Renal cortical epithelial cell (primary cell): ENCODE measurements at places on chromosomes 3 and 15.

DNA sequence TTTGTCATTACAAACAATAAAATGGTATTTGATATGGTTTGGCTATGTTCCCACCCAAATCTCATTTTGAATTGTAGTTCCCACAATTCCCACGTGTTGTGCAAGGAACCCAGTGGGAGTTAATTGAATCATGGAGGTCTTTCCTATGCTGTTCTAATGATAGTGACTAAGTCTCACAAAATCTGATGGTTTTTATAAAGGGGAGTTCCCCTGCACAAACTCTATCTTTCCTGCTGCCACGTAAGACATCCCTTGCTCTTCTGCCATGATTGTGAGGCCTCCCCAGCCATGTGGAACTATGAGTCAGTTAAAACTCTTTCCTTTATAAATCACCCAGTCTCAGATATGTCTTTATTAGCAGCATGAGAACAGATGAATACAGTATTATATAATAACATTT lies 15.4 kb upstream of the AADAC start:
- DNase-seq = peak; percentile 54

- no peak for DNase-seq
Measured at GRCh38 chr15:42403389-42403788, 44.1 kb downstream of the CAPN3 start.

DNA sequence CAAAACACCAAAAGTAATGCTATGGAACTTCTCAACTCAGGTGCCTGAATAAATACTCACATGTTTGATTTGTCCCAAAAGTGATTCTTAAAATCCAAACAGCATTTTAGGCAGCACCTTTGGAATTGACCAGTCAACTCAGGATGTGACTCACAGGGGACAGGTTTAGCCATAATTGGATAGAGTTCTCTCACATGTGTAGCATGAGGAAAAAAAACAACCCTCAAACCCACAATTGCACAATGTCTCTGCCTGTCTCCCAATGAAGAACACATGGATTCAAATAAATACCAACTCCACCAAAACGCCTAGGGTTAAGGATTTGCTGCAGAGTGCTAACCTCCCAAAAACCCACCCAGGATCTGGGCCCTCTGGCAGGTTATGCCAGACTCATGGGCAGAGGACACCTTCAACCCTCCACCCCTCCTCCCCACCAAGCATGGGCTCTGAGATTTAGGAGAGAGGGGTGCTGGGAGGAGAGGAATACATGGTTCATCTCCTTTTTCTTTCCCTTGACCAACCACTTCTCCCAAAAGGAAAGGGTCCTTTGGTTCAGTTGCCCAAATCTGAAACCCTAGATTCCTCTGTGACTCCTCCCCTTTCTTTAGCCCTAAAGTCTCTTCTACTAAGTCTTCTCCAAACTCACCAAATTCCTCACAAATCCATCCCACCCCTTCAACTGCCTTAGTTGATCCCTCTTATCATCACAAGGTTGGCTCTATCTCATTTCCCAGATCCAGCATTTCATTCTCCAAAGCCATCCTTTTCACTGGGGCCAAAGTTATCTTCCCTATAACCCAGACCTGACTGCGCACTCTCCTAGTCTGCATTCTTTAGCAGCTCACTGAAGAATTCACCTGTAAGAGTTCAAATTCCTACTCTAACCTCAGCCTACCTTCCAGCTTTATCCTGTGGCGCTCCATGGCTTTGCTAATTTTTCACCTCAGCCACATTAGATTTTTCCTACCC lies 7.7 kb downstream of the RYK start:
- DNase-seq = peak; percentile 94

DNA sequence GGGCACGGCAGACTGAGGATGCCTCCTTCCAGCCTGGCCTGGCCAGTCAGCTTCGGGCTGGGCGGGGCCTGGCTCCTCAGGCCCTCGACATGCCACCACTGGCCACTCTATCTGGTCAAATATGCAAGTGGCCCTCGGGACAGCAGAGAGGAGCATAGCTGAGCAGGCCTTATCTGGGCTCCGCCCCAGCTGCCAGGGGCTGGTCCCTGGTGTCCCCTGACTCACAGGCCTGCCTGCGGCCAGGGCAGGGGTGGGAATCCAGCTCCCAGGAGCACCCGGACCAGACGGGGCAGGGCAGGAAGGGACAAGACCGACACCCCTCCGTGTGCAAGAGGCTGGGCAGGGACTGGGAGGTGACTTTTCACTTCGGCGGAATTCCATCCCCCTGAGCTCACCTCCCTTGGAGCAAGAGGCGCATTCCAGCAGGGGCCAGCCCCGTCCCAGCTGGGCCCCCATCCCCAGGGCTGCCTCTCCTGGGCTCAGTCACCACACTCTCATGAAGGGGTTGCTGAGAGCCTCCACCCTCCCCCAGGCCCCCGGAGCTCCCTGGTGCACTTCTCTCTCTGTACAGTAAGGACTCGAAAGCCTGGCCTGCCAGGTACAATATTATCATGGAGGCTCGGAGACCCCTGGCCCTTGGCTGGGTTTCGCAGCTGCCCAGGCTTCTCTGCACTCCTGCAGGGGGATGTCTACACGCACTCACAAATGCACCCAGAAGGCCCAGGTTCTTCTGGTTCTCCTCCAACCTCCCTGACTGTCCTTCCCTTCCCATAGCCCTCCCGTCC lies 29.5 kb downstream of the WNT7A start:
- DNase-seq = peak; percentile 76

DNA sequence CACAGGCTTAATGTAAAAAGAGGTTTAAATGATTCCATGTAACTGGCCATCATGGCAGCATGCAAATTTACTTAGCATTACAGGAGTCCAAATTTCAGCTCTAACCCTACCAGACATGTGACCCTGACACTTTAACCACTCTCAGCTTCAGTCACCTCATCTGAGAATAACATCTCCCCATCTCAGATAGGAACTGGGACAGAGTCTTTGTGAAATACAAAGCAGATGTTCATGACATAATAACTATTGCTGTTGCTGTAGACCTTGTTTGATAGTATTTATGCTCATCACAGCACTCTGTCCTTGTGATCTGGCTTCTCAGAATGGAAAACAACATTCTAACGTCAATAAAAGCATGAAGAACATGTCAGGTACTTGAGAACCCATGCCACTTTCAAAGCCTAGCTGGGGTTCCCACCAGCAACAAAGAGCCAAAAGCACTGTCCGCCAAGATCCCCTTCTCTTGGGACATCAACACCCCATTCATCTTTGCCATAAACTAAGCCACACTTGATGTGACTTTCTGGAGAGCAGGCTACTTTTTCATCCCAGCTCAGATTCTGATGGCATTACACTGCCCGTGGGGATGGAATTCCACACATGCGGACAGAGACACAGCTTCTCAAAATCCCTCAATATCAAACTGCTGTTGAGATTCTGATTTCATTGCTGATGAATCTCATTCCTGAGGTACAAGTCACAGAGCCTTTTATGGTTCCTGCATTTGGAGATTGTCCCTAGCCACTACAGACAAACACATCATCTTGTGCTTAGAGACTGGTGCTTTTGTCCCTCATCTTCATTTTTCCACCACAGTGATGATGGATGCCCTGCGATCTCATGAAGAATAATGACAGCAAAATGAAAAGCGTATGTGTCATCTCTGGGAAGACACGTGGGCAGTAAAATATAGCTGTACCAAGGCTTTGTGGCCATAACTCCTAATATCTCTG lies 202.7 kb downstream of the TNIK start:
- DNase-seq = no peak

GRCh38 chr3:170205302-170205701 lies 16.9 kb upstream of the PRKCI start:
- no peak for DNase-seq

DNA sequence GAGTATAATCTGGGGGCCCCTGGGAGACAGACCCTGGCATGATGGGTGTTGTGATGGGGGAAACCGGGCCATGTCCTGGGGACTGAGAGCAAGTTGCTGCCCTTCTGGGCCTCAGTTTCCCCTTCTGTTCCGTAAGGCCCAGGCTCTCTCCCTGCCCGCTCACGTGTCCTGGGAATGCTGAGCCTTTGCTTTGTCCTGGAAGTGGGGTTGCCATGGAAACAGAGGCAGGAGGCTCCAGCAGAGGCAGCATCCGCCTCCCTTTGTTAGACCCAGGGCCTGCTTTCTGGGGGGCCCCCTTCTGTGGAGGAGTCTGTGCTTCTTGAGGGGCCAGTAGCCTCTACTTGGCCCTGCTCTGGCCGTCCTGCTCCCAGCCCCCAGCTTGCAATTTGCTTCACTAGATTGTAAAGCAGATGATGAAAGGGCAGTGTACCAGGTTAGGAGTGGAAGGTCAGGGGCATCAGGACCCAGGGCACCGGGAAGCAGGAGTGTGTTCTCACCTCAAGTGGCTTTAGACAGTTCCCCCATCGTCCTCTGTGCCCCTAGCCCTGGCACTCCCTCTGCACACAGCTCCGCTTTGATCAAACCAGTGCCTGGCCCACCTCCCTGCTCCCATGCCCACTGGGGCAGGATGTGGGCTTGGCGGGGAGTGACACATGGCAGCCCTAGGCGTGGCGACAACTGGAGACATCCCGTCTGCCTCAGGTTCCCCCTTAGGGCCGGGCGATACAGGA lies 105.6 kb downstream of the FBLN2 start:
- no peak for DNase-seq

GRCh38 chr3:178083906-178084866 lies 452.1 kb upstream of the KCNMB2 start:
- no peak for DNase-seq

GRCh38 chr15:31031471-31032067 lies 40.1 kb upstream of the MTMR10 start:
- peak; percentile 35 for DNase-seq

DNA sequence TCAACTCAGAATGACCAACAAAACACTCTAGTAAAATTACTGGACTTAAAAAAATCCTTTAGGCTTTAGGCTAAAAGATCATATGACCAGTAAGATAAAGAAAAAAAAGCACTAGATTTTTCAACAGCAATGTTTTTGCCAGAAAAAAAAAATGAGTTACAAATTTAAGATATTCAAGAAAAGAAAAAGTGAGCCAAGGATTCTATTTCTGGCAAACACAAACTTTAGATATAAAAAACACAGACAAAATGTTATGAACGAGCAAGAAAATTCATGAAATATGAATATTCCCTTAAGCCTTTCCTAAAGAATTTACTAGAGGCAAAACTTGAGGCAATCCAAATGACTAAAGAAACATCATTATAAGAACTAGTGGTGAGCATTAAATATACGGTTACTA lies 8.6 kb downstream of the GOLGB1 start:
- no peak for DNase-seq

- DNase-seq = no peak
Measured at GRCh38 chr15:60591496-60592370, 112.8 kb upstream of the ICE2 start.

DNA sequence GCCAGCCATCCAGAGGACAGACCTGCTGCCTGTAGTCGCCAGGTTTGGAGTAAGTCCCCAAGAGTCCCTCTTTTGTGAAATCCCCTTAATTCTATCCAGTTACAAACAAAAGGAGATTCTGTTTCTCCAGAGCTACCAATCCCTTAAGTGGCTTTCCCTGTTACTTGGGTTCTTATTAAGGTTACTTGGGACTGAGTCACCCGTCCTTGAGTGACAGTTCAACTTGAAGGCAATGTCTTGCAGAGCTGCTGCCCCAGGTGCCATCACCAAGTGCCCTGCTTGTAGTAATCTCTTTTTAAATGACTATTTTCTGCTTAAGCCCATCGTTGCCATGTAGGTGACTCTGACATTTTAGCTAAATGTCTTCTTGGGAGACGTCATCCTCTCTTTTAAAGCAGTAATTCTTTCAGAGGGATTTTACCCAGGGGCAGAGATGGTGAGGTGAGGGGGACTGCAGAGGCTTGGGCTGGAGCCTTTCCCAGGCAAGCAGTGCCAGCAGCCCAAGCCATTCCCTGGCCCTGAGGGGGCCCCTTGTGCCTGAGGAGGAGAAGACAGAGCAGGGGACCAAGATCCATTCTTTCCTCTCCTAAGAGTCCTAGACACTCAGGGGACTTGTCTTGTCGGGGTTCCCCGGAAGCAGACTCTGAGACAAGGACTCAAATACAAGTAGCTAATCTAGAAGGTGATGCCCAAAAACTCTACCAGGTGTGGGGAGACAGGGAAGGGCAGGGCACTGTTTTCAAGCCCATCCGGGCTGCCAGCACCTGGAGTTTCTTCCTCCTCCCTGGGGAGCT lies 253.7 kb downstream of the PLCL2 start:
- DNase-seq = no peak

DNA sequence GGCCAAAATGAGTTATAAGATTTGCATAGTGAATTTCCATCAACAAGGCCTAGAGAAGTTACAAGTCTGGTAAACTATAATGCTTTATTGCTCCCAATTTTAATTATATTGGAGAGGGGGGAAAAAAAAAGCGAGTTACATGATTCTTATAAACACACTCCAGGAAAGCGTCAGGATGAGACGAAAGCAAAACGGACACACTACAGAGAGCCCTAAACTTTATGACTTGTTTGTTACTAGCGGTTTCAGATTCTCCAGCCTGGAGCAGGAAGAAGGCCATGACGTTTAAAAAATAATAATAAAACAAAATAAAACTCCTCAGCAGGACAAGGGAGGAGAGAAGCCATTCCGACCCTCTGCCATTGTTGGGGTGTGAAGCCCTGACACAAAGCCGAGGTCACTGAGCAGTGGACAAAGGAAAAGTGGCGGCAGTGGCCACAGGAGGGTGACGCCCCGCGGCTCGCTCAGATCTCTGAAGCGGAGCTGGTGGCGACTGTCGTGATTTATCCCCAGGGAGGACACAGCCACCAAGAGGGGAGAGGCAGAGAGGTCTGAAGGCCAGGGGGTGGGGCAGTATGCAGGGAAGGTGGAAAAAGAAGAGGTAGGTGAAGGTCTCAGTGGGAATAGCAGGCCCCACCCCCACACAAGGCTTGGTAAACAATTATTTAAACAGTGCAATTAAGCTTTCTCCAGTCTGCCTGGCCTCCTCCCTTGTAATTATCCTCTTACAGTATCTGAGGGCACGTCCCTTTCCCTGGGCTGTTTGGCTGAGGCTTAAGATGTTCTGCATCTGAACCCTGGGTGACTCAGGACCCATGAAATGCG lies 45.3 kb downstream of the ADAMTS9 start:
- DNase-seq = no peak

GRCh38 chr3:193874512-193874911 lies 261.4 kb upstream of the HES1 start:
- DNase-seq = no peak

GRCh38 chr3:147630921-147631415 lies 221.8 kb downstream of the ZIC1 start:
- DNase-seq = no peak

GRCh38 chr3:197974016-197974415 lies 14.0 kb downstream of the LMLN start:
- no peak for DNase-seq

- no peak for DNase-seq
Measured at GRCh38 chr15:50275091-50275490, 9.6 kb upstream of the HDC start.

DNA sequence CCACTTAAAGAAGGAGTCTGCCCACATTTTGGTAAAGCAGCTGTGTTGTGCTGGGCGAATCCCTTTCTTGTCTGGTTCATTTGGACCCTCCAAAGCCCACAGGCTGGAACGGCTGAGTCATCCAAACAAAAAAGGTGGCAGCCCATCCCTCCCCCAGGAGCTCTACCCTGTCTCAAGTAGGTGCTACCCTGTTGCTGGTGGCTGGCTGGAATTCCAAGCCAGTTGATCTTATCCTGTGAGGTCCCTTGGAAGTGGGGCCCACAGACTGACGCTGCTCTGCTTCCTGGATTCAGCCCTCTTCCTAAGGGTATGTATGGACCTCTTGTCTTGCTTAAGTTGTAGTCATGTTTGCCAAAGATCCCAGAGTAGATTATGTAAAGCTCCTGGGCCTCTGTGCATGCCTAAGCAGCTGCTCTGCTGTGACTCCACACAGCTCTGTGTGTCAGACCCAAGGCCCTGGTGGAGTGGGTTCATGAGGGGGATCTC lies 44.5 kb downstream of the CCR1 start:
- peak; percentile 42 for DNase-seq

GRCh38 chr3:45330510-45331295 lies 57.7 kb upstream of the LARS2 start:
- DNase-seq = no peak
